Lung (tissue), 17 donors: ENCODE measurements at places on chromosomes 12 and 14. TPM values are rescaled to one million over a fixed set of nuclear protein-coding genes. Genes with fewer than 3 reads are reported as not detected.

PPP2R5C gene
- 104 TPM for polyA plus RNA-seq

BTBD7 gene
- 9.5 TPM for polyA plus RNA-seq

CAPZA3 gene
- polyA plus RNA-seq = not detected

KCNK13 gene
- polyA plus RNA-seq = 0.76 TPM

SIX4 gene
- polyA plus RNA-seq = 1.0 TPM

DNA sequence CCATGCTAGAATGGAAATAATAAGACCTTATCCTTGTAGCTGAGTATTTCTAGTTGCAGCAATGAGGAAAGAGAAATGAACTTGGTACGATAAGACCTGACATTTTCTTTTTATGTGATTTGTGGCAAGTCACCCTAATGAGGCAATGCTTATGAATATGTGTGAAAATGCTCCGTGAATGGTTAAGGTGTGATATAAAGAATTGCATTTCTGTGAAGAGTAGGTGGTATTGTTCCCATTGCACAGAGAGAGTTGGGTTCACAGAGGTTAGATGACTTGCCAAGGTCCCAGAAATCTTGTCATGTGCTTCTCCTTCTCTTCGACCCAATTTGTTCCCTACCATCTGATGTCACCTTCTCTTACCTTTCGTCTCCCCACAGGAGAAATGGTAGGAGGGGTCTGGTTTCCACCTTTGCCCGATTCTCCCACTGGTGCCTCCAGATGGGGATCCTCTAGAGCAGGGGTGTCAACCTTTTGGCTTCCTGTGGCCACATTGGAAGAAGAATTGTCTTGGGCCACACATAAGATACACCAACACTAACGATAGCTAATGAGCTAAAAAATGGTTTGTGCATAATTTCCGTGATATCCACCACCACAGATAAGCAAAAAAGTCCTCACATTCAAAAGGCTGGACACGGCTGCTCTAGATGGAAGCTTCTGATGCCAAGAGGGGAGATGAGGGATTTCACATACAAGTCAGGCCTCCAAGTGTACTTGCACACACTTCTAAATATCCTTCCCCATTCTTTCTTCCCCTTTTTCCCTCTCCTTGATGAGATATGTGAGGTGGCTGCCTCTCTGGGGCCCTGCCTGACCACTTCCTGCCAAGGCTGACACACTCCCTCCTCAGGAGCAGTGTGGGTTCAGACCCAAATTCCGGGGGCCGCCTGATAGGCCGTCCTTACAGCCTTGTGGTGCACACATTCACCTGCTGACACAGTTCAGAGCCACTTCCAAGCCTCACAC lies 96.1 kb downstream of the PLXNC1 start:
- DNase-seq = no peak

GRCh38 chr12:103269946-103270345 lies 225.8 kb downstream of the C12orf42 start:
- no peak for DNase-seq

- no peak for DNase-seq
These were observed 3.1 kb downstream of the EMP1 start for GRCh38 chr12:13199592-13199991.

DNA sequence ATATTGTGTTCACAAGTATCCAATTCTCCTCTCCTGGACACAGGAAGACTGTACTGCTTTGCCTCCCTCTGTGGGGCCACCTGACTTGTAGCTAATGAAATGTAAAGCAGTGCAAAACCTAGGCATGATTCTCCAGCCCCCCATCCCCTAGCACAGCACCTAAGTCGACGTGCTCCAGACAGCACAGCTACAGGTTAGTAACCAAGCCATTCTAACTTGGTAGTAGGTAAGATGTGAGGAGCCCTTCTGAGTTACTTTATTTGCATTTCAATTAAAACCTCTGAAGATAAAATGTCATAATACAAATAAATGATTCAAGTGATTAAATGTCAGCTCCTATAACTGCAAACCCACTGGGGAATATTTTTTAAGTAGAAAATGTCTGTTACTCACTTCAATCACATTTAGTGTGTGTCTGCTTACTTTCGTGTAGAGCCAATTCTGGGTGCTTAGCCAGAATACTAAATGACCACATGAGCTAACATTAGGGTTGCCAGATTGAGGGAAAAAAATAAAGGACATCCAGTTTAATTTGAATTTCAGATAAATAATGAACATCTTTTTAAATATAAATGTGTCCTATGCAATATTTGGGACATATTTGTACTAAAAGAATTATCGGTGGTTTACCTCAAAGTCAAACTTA lies 64.8 kb upstream of the HIF1A start:
- no peak for DNase-seq

DNA sequence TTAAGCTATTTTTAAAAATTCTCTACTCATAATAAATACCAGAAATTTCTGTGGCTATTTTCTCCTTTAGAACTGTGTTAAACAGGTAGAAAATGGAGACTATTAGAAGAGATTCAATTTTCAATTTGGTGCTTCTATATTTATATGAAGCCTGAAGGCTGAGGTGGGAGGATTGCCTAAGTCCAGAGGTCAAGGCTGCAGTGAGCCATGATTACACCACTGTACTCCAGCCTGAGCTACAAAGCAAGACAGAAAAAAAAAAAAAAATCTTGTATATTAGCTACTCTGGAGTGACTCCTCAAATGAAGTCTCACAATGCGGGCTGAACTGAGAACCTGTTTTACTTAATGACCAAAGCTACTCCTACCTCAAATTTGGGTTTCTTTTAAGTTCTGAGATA lies 9.8 kb upstream of the DPF3 start:
- no peak for DNase-seq

- peak; percentile 67 for DNase-seq
These were observed 20.7 kb downstream of the ZDHHC17 start for GRCh38 chr12:76784600-76785051.

DNA sequence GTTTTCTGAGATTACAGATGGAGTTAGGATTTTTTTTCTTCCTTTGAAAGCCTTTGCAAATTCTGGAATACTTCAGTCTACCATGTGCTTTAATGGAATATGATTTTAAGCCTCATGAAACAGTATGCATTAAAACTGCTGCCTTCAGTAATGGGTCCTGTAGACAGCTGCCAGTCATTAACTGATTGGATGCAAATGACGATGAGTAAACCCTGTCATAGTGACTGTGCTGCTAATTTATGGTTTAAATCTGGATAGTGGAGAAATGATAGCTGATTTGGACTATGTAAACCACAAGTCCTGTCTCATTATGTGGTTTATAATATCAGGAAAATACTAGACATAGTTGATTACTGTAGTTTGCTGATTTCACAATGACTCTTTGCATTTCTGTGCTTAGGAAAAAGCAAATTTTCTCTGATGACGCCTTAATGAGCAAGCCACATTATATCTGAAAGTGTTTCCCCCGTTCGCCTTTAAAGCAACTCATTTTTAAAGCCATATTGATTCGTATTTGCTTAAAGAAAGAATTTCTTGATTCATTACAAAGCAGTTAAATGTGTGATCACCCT lies 217.6 kb downstream of the TMTC2 start:
- no peak for DNase-seq

DNA sequence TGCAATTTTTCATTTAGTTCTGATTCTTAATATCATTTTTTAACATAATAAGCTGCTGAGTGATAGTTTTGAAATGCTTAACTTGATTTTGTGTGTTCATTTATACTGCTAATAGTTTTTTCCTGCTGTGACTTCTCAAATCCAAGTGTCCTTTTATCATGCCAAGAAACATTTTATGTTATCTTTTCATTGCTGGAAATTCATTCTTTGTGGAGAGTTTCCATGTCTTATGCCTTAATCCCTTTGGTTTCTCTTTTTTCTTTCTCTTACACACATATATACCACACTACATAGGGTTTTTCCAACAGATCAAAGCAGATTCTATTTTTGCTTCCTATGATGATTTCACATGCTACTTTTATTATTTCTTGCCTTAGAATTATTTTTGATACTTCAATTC lies 981.1 kb downstream of the SLC6A15 start:
- peak; percentile 58 for DNase-seq

DNA sequence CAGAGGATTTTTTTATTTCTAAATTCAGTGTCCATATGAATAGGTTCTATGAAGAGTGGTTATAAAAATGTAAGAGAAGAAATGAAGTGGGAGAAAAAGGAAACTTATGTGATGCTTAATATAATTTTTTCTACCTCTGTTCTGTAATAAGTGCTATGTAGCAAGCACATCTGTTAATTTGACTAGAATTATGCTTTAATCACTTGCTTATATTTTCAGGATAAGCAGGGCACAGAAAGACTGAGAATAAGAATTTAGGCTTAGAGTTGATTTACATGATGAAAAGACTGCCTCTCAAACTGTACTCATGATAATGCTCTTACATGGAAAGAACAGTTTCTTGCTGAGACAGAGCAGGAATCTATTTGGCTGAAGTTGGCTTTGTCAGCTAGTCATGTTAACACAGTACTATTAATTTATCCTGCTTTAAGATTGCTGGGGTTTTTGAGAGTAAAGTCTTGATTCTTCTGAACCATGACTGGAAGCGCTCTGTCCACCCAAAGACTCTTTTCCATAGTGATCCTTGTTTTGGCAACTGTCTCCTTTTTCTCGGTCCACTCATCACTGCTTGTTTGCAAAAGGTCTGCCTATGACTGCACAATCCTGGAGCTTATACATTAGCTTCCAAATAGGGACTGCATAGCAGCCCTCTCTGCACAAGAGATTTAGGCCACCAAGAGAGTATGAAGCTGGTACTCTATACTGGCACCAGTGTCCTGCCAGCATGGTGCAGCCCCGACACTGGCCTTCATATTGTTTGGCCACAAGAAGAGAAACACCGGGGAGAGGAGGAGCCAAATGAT lies 98.8 kb downstream of the AKAP6 start:
- DNase-seq = no peak

DNA sequence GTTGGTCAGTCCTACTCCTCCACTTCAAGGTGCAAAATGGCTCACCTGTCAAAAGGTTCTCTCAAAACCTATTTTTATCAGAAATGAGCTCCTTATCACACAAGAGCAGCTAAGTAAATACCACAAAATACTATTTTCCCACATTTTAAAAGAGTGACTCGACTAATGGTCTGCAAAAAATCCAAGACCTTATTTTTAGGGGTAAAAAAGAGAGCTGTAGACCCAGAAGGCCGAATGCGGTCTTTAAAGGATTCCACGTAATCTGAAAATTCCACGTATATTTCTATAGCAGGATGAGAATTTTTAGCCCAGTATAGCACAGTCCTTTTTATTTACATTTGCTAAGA lies 3.8 kb downstream of the C14orf93 start:
- peak; percentile 22 for DNase-seq

GRCh38 chr12:121611306-121611705 lies 15.0 kb upstream of the ORAI1 start:
- DNase-seq = no peak

DNA sequence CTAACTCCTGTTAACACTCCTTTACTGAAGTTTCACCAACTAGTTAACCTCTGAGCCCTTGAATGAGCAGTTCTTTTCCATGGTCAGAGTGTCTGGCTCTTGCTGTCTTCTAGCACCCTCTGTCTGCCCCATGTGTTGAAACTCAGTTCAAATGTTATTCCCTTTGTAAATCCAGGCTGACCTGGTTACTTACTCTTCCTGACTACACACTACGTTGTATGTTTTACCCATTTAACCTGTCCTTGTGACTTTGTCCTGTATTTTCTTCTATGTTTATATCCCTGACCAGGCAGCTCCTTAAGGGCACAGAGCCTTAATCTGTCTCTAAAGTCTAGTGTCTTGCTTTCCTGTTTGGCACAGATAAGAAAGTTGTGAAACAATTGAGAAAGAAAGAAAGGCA lies 389.0 kb upstream of the RPL10L start:
- peak; percentile 14 for DNase-seq

DNA sequence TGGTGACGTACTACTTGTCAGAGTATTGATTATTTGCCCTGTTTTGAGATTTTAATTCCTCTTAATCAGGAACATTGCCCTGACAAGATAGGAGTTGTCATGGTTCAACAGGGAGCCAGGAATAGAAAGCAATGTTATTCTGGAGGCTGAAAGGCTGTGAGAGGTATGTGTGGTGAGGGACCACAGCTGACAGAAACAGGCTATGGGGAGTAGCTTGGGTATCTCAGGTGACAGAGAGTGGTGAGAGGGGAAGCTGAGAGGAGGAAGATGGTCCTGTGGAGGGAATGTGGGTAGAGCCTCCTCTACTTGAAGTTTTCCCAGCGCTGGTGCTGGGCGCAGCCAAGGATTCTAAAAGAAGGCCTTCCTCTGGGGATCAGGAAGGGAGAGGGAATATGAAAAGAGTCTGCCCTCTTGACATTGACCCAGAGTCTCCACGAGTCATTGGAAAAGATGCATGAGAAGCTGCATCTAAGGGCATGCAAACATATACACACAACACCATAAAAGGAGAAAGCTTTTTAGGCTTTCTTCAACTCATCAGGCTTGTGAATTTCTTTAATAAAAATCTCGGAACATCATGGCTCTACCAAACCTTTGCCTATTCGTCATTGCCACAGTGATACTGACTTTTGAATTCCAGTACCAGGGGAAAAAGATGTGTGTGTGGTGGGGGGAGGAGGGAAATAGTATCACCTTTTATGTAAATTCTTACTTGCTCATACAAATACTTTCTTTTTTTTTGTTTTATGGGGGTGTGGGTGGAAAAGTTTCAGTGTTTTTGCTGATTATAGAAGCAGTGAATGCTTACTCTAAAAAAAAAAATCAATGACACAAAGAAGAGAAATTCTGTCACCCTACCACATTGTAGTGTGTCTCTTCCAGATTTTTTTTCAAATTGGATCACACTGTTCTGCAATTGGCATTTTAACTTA lies 39.9 kb upstream of the DHRS7 start:
- DNase-seq = no peak

- no peak for DNase-seq
These were observed 2.3 kb upstream of the AGAP2 start for GRCh38 chr12:57740656-57741412.

GRCh38 chr12:55707841-55708694 lies at the start of gene ITGA7:
TSS of gene ITGA7 (minus strand) at chr12:55707904. CDS start at chr12:55707682, 222 bp downstream.
- peak; percentile 40 for DNase-seq

- no peak for DNase-seq
These were observed 30.9 kb upstream of the NKX2-1 start for GRCh38 chr14:36550899-36551298.

- DNase-seq = no peak
These were observed 3.4 kb downstream of the GALNT16 start for GRCh38 chr14:69263364-69263763.

- no peak for DNase-seq
These were observed 111.8 kb upstream of the DNM1L start for GRCh38 chr12:32567296-32567674.

DNA sequence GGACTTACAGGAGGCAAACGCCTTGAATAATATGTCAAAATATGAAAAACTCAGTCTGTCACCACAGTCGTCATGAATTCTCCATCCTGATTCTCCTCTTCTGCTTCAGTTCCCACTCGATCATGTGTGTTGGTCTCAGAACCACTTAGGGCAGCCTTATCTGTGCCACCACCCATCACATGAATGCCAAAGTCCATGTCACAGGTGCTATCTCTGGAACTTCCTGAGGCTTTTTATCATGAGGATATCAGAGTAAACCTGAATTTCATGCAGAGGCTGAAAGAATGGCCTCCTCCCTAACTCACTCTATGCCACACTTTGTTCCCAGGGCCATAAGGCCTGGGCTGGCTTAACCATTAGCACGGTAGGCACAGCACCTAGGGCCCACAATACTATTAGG lies 28.8 kb upstream of the MAP3K9 start:
- DNase-seq = no peak

GRCh38 chr14:50670866-50671256 lies 2.8 kb upstream of the SAV1 start:
- no peak for DNase-seq
